ENCODE measurements at places on chromosomes 7 and 10.
A peak's percentile ranks its signal among the peaks of the same experiment; 100 is the strongest.

- DNase-seq = no peak
Measured at GRCh38 chr10:96910488-96911395, 78.6 kb downstream of the LCOR start.

DNA sequence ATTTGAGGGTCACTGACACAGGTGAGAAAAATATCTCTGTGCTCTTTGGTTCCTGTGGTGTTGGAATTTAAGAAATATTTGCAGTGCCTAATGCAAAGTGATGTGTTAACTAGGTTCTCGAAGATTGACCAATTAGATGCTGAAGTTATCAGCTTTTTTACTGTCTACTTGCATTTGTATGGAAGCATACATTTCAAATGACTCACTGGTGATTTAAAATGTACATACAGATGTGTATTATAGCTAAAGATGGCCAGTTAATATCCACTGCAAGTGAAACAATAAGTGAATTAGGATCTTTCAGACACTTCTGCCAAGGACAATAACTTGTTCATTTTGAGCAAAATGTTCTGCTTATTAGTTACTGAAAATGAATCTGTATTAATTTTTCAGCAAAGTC, 205.0 kb downstream of the FANK1 start:
- no peak for DNase-seq

GRCh38 chr7:128946936-128947830, 9.5 kb downstream of the IRF5 start:
- no peak for DNase-seq

DNA sequence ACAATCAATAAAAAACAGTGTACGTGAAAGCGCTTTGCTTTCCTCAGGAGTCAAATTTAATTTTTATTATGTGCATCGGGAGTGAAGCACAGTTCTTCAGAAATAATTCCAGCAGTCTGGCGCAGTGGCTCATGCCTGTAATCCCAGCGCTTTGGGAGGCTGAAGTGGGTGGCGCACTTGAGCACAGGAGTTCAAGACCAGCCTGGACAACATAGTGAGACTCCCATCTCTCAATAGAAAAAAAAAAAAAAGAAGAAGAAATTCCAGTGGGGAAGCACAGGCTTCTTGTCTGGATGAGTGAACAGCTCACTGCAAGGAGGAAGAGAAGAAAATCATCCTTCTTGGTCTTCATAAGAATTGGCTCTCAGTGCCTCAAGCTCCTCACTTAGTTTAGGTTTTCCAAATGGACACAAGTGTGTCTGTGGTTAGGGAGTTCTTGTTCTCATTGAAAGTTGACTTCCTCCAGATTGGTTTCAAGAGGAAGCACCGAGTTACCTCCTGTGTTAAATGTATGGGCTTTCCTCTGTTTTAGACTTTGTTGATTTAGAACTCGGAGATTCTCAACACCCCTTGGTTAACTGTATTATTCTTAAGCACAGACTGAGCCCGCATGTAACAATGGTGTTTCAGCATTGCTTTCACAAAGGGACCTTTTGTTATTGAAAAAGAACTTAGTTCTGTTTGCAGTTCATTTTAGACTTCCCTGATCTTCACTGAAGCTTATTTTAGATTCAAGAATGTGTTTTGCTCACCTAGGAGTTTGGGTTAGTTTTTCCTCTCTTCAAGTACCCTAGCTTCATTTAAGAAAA, 28.0 kb downstream of the LMTK2 start:
- DNase-seq = no peak

GRCh38 chr7:112770051-112770450, 20.1 kb downstream of the TMEM168 start:
- no peak for DNase-seq

GRCh38 chr10:86668297-86669165, at the start of gene LDB3:
Gene LDB3, plus strand, starts transcription at chr10:86668511. Its CDS starts 181 bp downstream, at chr10:86668692.
- DNase-seq = no peak

DNA sequence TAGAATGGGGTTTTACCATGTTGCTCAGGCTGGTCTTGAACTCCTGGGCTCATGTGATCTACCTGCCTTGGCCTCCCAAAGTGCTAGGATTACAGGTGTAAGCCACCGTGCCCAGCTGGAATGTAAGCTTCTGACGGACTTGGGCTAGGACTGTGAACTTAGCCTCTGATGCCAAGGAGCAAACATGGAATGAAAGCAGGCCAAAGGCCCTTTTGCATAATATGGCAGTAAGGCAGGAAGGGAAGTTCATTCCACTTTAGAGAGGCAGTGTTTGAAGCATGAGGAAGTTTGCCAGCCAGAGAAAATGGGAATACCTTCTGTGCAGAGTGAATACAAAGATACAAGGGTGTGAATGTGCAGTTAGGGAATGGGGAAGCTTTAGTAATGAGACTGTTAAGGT, 20.3 kb downstream of the VCL start:
- DNase-seq = no peak

GRCh38 chr7:49618028-49618427, 155.4 kb upstream of the VWC2 start:
- no peak for DNase-seq

GRCh38 chr10:24128066-24128730, 80.7 kb upstream of the KIAA1217 start:
- DNase-seq = no peak

GRCh38 chr7:95669513-95669912, 73.2 kb upstream of the PDK4 start:
- no peak for DNase-seq

DNA sequence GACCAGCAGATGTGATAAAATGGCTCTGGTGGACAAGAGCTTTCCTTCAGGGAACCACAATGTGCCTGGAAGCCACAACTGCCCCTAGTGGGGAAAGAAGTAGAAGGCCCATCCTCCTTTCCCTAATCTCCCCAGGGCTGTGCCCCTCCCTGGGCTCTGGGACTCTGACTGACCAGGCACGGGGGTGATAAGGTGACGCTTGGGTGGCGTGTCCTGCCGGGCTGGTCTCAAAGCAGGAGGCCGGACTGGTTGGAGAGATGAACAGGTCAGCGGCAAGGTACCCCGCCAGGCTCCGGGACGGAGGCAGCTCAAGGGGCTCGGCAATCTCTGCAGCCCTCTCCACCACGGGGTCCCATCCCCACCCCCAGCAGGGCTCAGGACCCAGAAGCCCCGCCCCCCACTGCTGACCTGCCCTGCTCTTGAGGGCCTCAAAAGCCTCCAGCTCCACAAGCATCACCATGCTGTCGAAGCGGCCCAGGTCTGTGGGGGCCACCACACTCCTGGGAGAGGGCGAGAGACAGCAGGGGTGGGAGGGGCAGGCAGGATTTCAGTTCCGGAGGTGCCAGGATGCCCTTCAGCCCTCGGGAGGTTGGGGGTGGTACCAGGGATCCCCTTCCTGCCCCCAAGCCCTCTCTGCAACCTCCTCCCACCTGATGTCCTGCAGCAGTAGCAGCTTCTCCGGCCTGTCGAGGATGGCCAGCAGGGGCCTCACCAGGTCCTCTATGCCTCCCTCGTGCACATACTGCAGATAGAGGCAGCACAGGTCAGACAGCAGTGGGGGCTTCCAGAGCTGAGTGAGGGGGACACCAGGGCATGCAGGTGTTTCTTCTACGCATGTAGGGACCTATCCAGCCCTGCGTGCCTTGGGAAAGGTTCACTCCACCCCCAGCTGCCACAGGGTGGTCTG, 12.2 kb downstream of the LZTS2 start:
- DNase-seq = no peak

DNA sequence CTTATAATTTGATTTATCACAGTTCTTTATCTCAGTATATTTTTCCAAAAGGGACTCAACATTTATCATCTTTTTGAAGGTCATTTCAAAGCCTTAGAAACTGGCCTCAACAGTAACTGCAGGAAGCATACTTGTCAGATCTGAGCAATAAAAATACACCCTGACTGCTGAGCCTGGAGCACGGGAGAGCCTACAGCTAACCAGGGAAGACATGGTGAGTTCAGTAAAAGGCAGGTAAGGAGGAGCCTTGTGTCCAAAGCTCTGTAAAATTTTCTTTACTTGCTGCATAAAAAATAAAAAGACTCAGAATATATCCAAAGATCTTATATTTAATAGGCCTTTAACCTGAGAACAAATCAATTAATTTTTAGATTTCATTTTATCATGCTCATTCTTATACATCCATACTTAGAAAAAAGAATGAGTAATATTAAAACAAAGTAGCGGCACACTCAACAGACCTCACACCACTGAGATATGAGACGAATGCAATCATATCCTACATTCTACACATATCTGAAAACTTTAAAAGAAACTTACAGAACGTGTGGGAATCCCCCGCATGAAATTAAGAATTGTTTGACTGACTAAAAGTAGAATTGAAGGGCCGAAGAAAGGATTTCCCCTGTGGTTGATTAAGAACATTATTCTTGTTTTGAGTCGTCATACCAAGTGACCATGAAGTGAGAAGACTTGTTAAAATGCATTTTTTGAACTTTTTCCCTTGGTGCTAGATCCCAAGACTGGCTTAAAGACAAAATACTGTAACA, 296.4 kb upstream of the MKLN1 start:
- no peak for DNase-seq

DNA sequence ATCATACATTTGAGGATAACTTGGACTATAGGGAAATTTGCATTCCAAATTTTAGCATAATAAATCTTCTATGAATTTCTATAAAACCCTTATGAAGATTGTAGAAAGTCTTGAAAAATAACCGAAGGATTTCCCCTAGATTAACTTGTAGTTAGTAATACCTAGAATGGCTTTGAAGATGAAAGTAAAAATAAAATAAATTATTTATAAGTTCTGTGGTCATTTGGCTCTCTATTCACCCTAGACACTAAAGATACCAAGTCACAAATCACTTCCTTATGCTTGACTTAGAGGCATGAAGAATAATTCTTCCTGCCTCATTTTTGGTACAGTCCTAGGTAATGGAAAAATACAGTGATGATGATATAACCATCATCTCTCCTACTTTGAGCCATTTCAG, 79.3 kb downstream of the CSTF2T start:
- no peak for DNase-seq

DNA sequence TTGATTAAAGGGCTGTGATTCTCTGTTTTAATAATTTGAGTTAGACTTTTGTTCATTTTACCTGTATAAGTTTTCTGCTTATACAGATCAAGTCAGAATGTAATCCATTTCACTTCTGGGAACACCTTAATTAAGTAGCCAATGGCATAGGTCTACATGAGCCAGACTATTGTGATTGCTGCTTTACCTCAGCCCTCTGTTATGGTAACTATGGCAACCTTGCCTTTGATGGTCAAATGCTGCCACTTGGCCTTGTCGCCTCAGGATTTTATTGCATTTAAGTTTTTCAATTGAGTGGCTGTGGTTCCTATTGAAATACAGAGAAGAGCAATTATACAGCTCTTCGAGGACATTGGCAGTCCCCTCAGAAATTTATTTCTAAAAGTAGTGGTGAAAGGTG, 64.3 kb upstream of the TMEM106B start:
- no peak for DNase-seq

DNA sequence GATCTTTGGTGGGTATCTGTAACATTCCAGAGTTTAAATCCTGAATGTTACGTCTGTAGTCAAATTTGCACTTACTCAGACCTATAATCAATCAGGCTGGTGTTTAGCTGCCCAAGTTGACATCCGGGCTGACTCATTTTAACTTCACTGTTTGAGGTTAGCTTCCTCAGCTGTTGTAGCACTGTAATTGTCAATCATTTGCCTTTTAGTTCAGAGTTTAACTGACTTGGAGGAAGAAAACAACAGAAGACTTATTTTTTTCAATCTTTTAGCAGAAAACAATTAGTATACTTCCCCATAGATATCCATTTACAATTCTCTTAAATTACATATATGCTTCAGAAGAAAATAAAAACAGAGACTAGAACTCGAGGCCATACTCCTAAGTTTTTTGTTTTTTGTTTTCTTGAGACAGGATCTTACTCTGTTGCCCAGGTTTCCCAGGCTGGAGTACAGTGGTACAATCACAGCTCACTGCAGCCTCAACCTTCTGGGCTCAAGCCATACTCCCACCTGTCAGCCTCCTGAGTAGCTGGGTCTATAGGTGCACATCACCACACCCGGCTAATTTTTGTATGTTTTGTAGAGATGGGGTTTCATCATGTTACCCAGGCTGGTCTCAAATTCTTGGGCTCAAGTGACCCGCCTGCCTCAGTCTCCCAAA, 38.5 kb upstream of the LRRC17 start:
- no peak for DNase-seq

- DNase-seq = no peak
Measured at GRCh38 chr7:31065021-31065593, 13.0 kb downstream of the ADCYAP1R1 start.

GRCh38 chr7:1562597-1563051, 6.6 kb upstream of the TMEM184A start:
- DNase-seq = no peak

- DNase-seq = no peak
Measured at GRCh38 chr7:30162622-30163124, 27.9 kb downstream of the MTURN start.

- peak; percentile 65 for DNase-seq
Measured at GRCh38 chr7:131513245-131514061, 43.0 kb downstream of the PODXL start.

GRCh38 chr10:124879136-124879535, 62.8 kb upstream of the ZRANB1 start:
- no peak for DNase-seq

GRCh38 chr7:7732621-7733281, 14.3 kb upstream of the RPA3 start:
- DNase-seq = no peak

DNA sequence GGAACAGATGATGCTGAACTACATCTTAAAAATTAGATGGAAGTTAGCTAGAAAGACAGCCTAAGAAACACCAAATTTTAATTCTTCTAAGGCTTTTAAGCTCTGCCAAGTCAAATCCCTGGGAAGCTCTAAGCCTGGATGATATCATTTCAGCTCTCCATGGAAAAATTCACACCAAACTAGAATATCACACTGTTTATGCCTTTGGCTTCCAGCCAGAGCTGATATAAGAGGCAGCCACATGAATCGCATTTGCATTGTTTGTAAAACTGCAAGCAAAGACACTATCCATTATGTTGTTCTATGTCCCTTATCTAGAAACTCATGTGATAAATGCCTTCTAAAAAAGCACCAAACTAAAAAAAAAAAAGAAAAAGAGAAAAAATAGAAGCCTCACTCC, 430.4 kb downstream of the GRID1 start:
- DNase-seq = no peak

- no peak for DNase-seq
Measured at GRCh38 chr7:64485623-64486022, 77.2 kb downstream of the ZNF680 start.
